ENCODE measurements at places on chromosomes 13 and 19.

GRCh38 chr19:4636151-4636717 is 3.1 kb upstream of the TNFAIP8L1 start:
- DNase-seq, result peak; percentile 74

- no peak for DNase-seq
Measured at GRCh38 chr13:42148538-42148937, 100.1 kb downstream of the DGKH start.

DNA sequence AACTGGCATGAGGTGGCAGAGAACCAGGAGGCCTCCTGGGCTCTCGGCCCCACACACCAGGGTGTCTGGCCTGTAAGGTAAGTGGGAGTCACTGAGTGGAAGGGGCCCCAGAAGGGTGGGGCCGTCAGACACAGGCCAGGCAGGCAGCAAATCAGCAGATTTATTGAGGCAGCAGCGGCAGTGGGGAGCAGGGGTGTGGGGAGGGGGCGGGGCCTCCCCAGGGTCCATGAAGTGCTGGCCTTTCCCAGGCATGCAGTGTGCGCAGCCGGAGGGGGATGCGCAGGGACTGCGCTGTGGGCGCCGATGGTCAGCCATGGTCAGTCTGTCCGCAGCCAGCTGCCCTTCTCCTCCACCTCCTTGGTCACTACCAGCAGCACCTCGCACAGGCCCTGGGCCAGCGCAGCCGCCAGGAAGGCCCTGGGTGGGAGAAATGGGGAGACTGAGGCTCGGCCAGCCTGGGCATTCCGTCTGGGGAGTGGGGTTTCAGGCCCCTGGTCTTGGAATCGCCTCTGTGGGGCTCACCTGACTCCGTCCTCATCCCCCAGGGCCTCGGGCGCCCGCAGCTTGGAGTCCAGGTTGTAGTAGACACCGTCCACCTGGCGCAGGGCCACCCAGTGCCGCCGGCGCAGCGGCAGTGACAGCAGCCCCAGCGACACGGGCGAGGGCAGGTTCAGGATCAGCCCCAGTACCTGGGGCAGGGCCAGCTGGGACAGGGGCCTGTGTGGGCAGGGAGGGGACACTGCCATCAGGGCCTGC is 5.0 kb downstream of the JOSD2 start:
- no peak for DNase-seq

- DNase-seq, result peak; percentile 70
Measured at GRCh38 chr19:56080669-56081401, 40.3 kb downstream of the ZNF787 start.

Measured in umbilical cord (tissue), 2 donors.